Bone marrow (tissue), 2 donors: ENCODE measurements at places on chromosomes 2 and 18.

DNA sequence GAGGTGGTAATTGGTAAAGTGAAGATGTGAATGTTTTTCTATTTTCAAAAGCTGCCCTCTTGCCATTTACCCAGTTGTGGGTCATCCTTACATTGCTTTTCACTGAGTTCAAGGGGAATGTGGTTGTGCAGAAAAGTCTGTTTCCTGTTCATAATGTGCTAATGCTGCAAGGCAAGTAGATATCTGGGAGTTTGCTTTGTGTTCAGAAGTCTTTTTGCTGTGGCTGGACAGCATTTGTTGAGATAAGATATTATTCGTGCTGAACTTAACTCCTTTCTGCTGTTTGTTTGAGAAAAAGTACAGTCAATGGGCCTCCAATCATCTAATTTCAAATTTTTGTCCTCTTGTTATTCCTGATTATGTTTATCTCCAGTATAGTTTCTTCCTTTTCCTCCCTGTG lies 263.2 kb downstream of the LTBP1 start:
- no peak for DNase-seq

- DNase-seq = no peak
Measured at GRCh38 chr2:98310010-98310409, 36.2 kb upstream of the CNGA3 start.

GRCh38 chr18:68152770-68153169 lies 562.1 kb downstream of the TMX3 start:
- no peak for DNase-seq

DNA sequence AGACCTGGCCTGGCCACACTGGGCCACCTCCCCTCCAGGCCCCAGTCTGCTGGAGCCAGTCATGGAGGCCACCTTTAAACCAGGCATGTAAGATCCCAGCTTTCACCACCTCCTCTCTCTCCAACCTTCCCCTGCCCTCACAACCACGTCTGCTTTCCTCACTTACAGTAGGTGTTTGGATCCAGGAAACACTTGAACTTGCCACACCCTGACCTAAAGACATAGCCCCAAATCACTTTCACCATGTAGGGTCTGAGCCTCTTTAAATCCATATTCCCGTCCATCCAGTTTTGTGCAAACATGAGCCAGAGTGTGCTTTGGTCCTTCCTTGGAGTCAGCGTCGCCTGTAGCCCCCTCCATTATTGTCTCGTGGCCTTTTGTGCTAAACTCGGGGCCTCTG lies 66.8 kb downstream of the NRP2 start:
- no peak for DNase-seq

- no peak for DNase-seq
Measured at GRCh38 chr2:61411109-61411508, 59.8 kb downstream of the USP34 start.

DNA sequence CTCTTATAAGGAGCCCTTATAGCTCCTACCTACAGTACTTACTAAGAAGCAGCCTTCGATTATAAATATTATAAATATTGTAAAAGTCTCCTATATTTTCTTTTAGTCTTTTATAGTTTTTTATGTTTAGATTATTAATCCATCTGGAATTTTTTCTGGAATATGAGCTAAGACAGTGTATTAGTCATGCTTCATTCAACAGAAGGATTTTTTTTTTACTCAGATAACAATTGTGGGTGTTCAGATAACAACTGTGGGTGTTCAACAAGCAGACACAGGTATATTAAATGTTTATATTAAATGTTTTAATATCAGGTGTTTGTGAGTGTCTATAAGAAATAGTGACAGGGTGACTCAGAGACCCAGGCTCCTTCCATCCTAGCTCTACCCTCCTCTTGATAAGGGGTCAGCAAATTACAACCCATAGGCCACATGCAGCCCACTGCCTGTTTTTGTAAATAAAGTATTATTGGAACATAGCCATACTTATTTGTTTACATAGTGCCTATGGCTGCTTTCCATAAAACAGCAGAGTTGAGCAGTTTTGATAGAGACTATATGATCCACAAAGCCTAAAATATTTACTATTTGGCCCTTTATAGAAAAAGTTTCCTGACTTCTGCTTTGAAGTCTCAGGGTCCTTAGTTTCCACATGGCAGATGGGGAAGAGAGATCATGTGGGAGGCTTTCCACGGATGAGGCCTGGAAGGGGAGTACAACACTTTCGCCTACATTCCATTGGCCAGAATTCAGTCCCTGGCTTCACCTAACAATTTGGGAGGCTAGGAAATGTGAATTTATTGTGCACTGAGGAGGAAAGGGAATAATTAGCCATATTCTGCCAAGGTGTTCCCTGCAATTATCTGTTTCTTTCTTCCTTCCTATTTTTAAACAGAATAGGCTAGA lies 4.3 kb upstream of the SPATS2L start:
- no peak for DNase-seq

DNA sequence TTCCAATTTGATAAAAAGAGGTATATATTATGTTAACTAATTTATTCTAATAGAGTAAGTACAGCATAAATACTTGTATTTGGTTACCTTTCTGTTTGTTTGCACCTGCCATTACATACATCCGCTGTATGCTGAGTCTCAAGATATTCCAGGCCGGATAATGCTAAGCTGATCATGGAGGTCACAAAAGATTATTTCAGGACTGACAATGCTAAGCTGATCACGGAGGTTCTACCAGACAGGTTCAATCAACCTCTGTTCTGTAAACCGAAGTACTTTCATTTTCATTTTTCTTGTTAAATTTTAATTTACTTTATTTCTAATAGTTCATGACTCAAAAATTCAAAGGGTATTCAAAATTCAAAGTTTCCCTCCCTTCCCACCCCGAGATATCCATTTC lies 31.1 kb downstream of the PNO1 start:
- no peak for DNase-seq

DNA sequence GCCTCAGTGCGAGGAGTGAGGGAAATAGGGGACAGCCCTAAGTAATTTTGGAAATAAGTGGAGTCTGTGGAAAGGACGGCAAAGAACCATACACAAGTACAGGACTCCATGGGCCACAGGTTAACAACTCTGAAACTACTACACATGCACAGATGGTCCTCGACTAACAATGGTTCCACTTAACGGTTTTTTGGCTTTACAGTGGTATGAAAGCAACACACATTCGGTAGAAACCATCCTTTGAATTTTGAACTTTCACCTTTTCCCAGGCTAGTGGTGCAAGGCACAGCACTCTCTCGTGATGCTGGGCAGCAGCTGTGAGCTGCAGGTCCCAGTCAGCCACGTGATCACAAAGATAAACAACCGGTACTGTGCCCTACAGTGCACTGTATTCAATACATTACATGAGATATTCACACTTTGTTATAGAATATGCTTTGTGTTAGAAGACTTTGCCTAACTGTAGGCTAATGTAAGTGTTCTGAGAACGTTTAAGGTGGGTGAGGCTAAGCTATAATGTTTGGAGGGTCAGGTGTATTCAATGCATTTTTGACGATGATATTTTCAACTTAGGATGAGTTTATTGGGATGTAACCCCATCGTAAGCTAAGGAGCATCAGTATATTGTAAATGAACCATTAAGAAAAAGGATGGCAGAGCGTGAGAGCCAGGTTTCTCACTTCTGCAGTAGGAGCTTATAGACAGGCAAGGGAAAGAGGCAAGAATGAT lies 44.6 kb downstream of the TBC1D8 start:
- DNase-seq = no peak

- DNase-seq = no peak
Measured at GRCh38 chr2:233072838-233073237, 12.7 kb downstream of the INPP5D start.

GRCh38 chr2:18440141-18440661 lies 120.3 kb downstream of the RDH14 start:
- DNase-seq = no peak
